ENCODE measurements at places on chromosomes 6 and 20.

- DNase-seq: peak; percentile 46
Observed at GRCh38 chr6:145814035-145814500, 527 bp downstream of the FBXO30 start.

- no peak for DNase-seq
Observed at GRCh38 chr6:8651998-8652397, 216.7 kb upstream of the SLC35B3 start.

DNA sequence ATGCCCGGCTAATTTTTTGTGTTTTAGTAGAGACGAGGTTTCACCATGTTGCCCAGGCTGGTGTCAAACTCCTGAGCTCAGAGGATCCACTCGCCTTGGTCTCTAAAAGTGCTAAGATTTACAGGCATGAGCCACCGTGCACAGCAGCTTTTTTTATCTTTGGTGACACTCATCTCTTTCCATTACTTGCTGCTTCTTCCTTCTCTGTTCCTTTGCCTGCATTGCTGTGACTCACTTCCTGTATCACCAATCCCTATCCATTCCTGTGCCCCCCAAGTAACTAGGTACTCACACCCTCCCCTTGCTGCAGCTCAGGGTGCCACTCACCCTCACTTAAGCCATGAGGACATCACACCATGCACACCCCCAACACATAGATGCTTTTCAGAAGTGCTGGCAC lies 24.6 kb downstream of the KHDC1L start:
- no peak for DNase-seq

DNA sequence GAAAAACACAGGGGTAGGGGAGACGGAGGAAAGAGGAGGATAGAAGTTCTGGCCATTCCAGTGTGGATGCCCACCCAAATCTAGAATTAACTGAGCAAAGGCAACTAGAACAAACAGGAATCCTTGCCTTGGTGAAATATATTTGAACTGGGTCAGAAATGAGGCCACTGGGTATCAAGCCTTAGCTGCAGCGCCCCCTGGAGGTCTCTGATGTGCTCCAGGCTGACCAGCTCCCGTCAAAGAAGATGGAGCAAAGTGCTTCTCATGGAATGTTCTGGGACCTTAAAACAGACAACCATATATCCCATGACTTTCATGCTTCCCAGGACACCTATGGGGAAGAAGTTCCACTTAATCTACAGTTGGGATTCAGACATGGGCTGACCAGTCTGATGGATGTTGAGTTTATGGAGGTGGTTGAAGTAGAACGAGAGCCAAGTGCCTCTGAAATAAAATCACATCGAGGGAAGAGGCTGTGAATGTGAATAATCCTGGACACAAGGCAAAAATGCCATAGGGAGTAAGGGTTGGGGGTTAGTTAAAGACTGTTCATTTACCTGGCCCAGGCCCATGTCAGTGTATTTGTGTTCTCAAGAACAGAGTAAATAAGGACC lies 50.4 kb downstream of the HLA-DPB1 start:
- DNase-seq: peak; percentile 25

- no peak for DNase-seq
Observed at GRCh38 chr6:110656492-110656891, 158.8 kb downstream of the CDK19 start.

DNA sequence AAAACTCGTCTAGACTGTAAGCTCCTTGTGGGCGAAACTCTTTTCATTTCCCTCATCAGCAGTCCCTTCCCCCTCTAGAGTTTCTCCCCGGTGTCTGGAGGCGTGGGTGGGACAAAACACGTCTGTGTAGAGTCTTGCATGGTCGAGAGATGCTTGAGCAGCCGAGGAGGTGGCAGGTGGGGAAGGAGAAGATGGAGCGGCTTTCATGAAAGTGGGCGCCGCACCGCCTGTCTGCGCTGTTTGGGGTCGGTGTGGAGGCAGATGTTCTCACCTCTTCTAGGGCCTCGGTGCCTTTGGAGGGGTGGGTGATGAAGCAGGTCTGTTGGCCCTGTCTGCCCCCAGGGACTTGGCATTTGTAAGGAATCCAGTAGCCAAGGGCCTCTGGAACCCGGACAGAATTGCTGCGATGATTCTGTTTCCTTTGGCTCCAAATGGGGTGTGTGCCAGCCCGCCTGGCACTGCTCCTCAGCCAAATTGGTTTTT lies 1.2 kb downstream of the BRPF3 start:
- DNase-seq: peak; percentile 2

DNA sequence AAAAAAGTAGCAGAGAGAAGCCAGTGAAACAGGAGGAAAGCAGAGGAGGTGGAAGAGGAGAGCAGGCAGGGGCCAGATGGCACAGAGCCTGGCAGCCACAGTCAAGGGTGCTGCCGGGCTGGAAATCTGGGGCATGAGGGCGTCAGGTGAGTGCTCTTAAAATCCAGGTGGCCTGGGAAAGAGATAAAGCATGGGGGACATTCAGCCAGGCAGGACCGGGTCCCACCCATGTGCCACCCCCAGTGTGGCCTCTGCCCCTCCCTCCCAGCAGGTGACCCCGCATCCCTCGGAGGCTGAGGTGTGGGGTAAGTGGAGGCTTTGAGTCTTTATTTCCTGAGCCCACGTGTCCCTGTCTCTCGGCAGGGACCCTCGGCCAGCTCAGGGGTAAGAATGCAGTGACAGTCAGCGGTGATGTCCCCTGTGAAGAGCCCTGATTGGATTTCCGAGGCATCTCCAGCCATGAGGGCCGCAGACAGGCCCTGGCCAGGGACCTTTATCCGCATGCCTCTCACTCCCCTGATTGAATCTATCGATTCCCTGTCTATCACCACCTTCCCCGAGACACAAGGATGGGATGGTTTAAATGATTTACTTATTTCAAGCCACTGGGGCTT lies 33.8 kb upstream of the SULF2 start:
- no peak for DNase-seq

GRCh38 chr20:40481337-40481736 lies 207.7 kb downstream of the MAFB start:
- peak; percentile 77 for DNase-seq

GRCh38 chr6:147161974-147162495 lies 42.2 kb upstream of the STXBP5 start:
- DNase-seq: peak; percentile 22

GRCh38 chr20:39081255-39081654 lies 119.1 kb downstream of the DHX35 start:
- DNase-seq: peak; percentile 73

GRCh38 chr20:3183896-3184612 lies 10.7 kb upstream of the LZTS3 start:
- no peak for DNase-seq

DNA sequence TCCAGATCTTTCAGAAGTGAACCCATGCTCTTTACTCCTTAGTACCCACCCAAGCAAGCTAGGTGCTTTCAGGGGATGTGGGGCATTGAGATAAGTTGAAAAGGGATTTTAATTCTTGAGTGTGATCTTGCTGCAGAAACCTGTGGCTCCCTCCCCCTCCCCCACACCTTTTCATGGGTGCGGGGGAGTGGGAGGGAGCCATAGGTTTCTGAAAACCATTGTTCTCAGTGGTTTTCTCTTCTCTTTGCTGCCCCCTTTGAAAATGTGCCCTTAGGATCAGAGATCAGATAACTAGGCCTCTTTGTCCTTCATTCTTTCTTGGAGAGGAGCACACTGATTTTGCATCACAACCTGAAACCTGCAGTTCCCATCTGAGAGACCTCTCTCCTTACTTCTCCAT lies 2.4 kb downstream of the PCSK2 start:
- no peak for DNase-seq
